ENCODE measurements at places on chromosomes 7 and 10. TPM values are rescaled to one million over a fixed set of nuclear protein-coding genes. Genes with fewer than 3 reads are reported as not detected.
A peak's percentile ranks its signal among the peaks of the same experiment; 100 is the strongest.

DNA sequence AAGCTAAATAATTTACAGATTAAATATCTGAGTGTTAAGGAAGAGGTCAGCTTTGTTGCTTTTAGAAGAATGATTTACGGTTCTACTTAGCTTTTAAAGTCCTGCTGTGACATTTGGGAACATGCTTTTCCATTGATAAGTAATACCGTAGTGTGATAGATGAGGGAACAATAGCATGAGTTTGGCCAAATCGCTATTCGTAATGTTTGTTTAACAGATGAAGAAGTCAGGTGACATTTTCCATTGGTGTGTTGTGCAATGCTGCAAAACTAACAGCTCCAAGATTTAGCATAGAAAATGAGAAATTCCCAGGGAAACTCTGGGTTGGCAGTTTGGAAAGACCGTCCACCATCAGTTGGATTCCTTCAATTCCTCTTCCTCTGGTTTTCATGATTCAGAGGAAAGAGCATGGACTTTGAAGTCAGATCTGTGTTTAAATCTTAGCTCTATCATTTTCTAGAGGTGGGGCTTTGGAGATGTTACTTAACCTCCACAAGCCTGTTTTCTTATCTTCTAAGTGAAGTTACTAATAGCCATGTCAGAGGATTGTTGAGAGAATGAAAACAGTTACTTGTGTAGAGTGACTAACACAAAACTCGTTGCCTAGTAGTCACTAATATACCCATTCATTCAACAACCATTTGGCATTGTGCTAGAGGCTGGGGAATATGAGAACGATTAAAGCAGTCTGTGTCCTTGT is 140.4 kb upstream of the BMPER start:
- DNase-seq: no peak

DNA sequence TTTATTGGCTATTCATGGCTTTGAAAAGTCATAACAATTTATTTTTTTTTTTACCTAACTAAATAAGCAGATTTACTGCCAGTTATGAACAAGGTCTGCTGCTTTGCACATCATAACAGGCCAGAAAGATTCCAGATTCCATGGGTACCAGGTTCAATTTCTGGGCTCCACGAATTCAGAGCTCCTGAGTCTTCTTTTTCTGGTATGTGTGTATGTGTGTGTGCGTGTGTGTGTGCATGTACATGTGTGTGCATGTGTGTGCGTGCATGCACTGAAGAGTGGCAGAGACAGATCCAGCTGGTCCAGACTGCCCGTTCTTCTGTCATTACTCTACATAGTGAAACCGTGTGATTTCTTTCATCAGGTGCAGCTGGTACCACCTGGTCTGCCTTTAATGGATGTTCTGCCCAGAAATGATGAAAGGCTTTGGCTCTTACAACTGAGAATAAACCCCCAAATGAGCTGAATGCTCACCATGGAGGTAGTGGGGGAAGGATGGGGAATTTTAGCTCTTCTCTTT is 14.6 kb upstream of the PRTFDC1 start:
- no peak for DNase-seq

- DNase-seq: no peak
These were observed 13.1 kb downstream of the RPA3 start for GRCh38 chr7:7705318-7705717.

DNA sequence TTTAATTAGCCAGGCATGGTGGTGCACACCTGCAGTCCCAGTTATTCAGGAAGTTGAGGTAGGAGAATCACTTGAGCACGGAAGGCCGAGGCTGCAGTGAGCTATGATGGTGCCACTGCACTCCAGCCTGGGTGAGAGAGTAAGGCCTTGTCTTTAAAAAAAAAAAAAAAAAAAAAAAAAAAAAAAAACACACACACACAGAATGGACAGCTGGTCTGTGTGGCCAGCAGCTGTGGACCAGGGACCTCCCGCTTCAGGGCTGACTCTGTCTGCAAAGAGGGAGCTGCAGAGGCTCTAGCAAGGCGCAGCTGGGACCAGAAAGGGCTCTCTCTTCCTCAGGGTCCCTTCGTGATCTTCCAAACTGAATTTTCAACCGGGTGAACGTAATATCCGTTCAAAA is 53.6 kb upstream of the DNAAF5 start:
- DNase-seq: no peak

DNA sequence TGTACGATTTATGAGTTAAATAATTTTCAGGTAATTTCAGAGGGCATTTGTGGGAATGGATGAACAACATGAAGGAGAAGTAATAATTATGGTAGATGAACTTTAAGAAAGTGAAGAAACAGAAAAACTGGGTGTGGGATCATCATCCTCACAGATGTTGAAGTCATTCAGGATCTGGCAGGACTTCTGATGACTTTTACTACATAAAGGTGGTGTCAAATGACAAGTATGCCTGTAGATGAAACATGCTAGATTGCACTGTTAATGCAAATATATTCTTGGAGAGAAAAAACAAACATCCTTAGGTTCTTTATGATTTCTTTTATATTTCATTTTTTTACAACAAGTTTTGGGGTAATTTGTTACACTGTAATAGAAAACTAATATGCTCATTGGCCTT is 230.2 kb downstream of the PCLO start:
- no peak for DNase-seq

GRCh38 chr10:103837370-103838069 is 17.9 kb downstream of the SH3PXD2A start:
- no peak for DNase-seq

- no peak for DNase-seq
These were observed 115.5 kb downstream of the AGMO start for GRCh38 chr7:15446280-15446679.

DNA sequence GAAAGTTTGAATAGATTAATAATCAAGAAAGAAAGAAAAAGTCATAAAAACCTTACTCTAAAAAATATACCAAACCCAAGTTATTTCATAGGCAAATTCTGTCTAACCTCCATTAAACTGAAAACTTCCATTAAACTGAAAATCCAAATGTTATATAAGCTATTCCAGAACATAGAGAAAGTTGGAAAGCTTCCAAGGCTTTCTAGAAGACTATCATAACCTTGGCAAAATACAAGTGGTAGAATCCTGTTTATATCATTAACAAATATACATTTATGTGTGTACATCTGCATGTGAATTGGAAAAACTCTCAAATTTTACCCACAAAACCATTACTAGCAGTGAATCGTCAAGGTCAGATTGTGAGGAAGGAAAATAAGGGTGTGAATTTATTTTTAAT is 23.9 kb downstream of the TEX36 start:
- DNase-seq: no peak

DNA sequence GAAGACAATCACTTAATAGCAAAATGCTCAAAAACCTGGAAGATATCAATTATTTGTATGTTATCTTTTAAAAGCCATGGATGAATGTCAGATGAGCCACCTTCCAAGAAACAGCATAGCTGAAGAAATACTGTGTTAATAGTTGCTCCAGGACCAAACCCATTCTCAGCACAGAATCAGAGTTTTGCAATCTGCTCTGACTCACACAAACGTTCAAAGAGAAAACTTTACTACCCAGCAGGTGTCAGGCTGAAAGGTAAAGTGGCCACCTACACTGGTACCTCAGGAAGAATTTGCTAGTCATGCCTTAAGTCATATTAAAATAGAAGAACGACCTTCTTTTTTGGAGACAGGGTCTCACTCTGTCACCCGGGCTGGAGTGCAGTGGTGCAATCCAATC is 526.5 kb downstream of the PARD3 start:
- DNase-seq: no peak

GRCh38 chr10:29067161-29067560 is 221.7 kb upstream of the LYZL1 start:
- no peak for DNase-seq

DNA sequence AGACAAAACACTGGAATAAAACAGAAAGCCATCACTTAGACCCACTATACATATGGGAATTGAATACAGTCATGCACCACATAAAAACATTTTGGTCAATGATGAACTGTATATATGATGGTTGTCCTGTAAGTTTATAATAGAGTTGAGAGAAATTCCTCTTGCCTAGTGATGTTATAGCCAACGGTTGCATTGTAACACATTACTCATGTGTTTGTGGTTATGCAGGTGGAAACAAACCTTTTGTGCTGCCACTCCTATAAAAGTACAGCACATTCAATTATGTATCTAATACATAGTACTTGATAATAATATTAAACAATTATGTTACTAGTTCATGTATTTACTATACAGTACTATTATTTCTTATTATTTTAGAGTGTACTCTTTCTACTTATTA is 381.2 kb upstream of the MBL2 start:
- no peak for DNase-seq

GRCh38 chr7:3074459-3074821 is 30.8 kb upstream of the CARD11 start:
- DNase-seq: no peak

DNA sequence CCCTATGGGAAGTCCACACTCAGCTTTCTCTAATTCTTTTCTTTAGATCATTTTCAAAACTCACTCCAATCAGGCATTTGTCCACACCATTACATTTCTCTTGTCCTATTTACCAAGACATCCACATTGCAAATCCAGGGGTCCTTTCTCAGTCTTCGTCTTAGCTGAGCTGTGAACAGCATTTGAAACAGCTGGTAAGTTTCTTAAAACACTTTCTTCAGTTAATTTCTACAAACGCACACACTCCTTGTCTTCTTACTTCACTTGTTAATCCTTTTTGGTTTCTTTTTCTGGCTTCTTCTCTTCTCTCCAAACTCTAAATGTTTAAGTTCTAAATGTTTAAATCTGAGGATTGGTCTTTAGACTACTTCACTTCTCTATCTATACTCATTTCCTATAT is 769.3 kb downstream of the PHTF2 start:
- DNase-seq: no peak

GRCh38 chr10:89257581-89257980 is 6.0 kb upstream of the LIPA start:
- DNase-seq: no peak

GRCh38 chr10:6054884-6055283 is 7.3 kb downstream of the IL2RA start:
- DNase-seq: peak; percentile 20

GRCh38 chr7:359766-360361 is 69.9 kb downstream of the FOXL3 start:
- no peak for DNase-seq

- DNase-seq: no peak
These were observed 49.5 kb downstream of the VWA2 start for GRCh38 chr10:114288424-114289095.

- DNase-seq: no peak
These were observed 45.8 kb upstream of the RHEB start for GRCh38 chr7:151565541-151565940.

DNA sequence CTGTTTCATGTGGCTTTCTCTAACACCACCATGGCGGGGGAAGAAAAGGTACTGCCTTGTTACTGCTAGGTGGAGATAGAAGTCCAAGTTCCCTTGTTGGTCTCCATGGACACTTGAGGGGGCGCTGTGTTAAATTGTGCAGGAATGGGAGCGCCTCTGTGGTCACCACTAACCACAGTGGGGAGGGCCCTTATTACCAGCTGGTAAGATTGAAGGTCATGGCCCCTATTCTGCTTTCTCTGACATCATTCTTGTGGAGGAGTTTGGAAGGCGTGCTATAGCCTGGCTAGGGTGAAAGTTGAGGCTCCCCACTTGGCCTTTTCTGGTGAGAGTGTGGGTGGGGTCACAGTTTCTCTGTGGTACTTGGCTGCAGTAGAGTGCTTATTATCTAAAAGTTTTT is 14.9 kb upstream of the MXI1 start:
- no peak for DNase-seq

DNA sequence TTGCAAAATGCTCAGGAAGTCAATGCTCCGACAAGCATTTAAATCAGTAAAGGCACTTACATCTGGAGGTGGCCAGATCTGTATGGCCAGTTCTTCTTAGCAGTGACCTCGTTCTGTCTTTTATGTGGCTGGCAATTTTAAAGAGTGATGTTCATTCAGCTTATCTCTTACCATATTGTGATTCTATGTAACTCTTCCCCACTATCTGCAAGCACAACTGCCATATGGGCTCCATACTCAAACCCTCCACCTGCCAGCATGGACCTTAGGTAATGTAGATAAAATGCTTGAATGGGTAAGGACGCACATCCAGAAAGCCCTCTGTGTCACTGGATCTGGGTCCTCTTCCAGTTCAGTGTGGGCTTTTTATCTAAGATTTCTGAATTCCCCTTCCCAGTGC is 42.4 kb upstream of the STK17A start:
- no peak for DNase-seq

DNA sequence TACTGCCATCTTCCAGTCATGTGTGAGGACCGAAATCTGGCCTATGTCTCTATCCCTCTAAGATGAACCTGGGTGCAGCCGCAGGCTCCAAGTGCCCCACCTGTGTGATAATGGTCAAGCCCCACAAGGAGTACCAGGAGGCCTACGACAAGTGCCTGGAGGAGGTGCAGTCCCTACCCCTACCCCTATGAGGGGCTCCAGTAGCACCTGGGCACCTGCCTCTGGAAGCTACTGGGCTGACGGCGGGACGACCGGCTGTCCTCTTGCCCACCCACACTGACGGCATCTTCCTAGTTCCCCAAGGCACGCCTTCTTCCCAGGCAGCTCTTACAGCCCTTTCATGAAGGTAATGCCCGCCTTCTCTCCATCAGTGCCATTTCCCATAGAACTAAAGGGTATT is 47.4 kb downstream of the HOXA1 start:
- DNase-seq: no peak

DNA sequence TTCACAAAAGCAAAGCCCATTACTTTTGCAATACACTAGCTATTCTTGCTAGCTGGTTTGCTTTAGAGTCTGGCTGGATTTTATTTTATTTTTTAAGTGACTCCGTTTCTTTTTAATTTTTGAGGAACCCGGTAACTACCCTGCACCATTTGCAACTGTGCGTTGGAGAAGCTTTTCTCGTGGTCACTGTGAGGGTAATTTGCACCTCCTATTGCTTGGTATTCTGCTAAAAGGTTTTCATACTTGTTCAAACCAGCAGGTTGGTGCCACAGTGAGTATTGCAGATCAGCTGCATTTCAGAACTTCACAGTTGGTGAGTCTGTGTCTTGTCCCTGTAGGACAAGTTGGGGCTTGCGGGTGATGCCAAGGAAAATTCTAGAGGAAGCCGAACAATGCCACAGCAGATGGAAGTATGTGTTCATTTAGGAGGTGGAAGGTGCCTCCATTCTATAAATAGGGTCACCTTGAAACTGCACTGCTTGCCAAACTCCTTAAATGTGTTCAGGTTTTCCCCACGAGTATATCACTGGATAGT is 3.9 kb upstream of the NMT2 start:
- no peak for DNase-seq

DNA sequence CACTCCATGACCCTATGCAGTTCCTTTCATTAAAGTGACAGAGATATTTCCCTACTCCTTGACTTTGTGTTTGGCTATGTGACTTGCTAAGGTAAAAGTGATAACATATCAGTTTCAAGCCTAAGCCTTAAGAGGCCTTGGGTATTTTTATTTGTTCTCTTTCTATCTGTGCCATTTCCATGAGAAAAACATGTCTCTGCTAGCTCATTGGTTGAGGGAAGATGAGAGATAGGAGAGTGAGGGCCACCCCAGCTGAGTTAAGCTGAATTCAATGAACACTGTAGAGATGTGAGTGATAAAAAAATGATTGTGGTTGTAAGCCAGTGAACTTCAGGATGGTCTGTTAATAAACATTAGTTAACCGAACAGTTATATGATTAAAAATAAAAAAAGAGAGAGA is 13.4 kb downstream of the TASOR2 start:
- DNase-seq: no peak

Gene LIPK
- not detected for total RNA-seq

Gene POT1
- total RNA-seq: 30.4 TPM

Gene ZNF438
- 2.3 TPM for total RNA-seq

Gene SLC26A3
- not detected for total RNA-seq

Gene HOXA11
- total RNA-seq: not detected

Gene H2BK1
- total RNA-seq: not detected

Gene C10orf143
- 4.4 TPM for total RNA-seq

Gene EPO
- not detected for total RNA-seq

Gene CACNB2
- not detected for total RNA-seq

Gene OR2A5
- total RNA-seq: not detected

Gene CALCR
- total RNA-seq: not detected
